A549 treated with GW870086 at 1 μM for 4 hours (cell line): ENCODE measurements at places on chromosomes 11 and 22. TPM values are rescaled to one million over a fixed set of nuclear protein-coding genes. Genes with fewer than 3 reads are reported as not detected.

Gene NDUFA6
- total RNA-seq, result 60.8 to 71.7 TPM (median 67.1 TPM) in 5 replicates

Gene OR4C16
- not detected in 5 replicates for total RNA-seq

Gene CRYBB3
- 0.19 TPM in 1 of 5 replicates, not detected in the others for total RNA-seq

Gene HORMAD2
- total RNA-seq, result not detected in 5 replicates

Gene RCOR2
- 0.70 to 1.2 TPM (median 1.0 TPM) in 5 replicates for total RNA-seq

Gene TMEM86A
- 0.19 to 0.36 TPM (median 0.23 TPM) in 5 replicates for total RNA-seq

Gene TNNT3
- 0.13 to 0.16 TPM (median 0.14 TPM) in 3 of 5 replicates, not detected in the others for total RNA-seq

Gene GSC2
- total RNA-seq, result 0.14 to 0.15 TPM in 2 of 5 replicates, not detected in the others

Gene SELENOH
- 119 to 155 TPM (median 142 TPM) in 5 replicates for total RNA-seq

Gene TREH
- not detected in 5 replicates for total RNA-seq

Gene TBX10
- not detected in 5 replicates for total RNA-seq

Gene OR52R1
- total RNA-seq, result not detected in 5 replicates

Gene CD6
- 0.06 to 0.11 TPM (median 0.10 TPM) in 3 of 5 replicates, not detected in the others for total RNA-seq

Gene ANKK1
- not detected in 5 replicates for total RNA-seq

Gene LRRC32
- 0.07 to 0.53 TPM (median 0.22 TPM) in 5 replicates for total RNA-seq

Gene RFPL1
- not detected in 5 replicates for total RNA-seq

Gene ZNF143
- 9.1 to 11.7 TPM (median 10.0 TPM) in 5 replicates for total RNA-seq

Gene SLC22A12
- total RNA-seq, result not detected in 5 replicates

Gene KIAA1671
- 10.0 to 15.0 TPM (median 13.2 TPM) in 5 replicates for total RNA-seq

Gene CADM1
- 18.4 to 25.0 TPM (median 22.5 TPM) in 5 replicates for total RNA-seq

Gene DRICH1
- 0.16 to 0.36 TPM (median 0.21 TPM) in 4 of 5 replicates, not detected in the other for total RNA-seq

Gene TRIM64C
- total RNA-seq, result not detected in 5 replicates
